ENCODE measurements at places on chromosomes 3 and 15.

GRCh38 chr3:44970926-44971490, 5.0 kb downstream of the ZDHHC3 start:
- no peak for DNase-seq

- DNase-seq = peak; percentile 14
Measured at GRCh38 chr3:49656541-49657112, 17.5 kb upstream of the APEH start.

GRCh38 chr15:89633585-89633984, 21.7 kb downstream of the KIF7 start:
- DNase-seq = no peak

GRCh38 chr15:46548989-46549388, 914.2 kb downstream of the SQOR start:
- no peak for DNase-seq

DNA sequence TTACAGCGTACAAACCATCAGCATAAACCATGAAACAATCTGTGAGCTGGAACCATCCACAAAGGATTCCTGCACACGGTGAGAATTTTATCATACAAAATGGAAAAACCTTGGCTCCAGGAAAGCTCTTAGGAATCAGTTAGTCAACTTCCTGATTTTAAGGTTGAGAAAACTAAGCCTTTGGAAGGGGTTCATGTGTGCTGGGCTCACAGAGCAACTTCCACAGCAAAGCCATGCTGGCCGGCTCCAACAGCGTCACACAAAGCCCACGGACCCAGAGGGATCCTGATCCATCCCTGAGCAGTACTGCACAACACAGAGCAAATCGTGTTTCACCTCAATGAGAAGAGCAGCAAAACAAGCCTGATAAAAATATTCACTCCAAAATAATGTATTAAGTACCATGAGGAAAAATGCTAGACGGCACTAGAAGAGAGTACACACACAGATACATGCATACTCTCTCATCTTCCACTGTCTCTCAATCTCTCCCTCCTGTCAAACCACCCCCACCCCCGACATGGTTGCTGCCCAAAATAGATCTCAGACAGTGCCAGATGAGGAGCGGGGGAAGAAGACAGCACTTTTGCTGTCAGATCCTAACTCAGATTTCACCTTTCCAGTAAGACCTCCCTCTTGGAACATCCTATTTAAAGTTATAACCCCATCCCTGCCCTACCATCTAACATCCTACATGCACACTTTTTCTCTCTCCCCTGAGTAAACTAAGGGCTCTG, 58.6 kb downstream of the MB21D2 start:
- no peak for DNase-seq

DNA sequence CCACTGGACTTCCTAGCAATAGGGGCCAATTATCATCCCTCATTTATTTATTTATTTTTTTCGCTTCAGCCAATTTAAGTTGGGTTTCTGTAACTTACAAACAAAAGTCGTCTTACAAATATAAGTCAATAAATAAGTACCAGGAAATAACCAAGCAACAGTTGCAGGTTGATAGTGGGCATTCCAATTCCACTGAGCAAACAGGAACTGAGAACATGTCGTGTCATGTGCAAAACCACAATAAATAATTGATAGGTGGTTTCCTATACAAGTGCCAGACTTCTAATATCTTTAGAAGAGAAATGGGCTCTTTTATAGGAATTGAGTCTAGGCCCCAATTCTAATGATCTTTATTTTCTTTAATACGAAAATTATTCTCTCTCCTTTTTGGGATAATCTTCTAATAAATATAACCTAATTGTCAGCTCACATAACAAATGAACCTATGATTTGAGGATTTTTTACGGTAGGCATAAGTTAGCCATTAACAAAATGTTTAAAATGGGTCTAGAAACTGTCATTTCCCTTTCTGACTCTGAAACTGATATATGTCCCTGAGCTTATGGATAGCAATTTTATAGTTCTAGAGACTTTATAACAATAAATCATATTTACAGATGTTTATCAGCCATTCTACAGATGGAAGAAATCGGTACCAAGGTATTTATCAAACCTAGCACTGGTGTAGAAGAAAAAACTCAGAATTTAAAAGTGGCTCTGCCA, 571.8 kb downstream of the FOXP1 start:
- no peak for DNase-seq

DNA sequence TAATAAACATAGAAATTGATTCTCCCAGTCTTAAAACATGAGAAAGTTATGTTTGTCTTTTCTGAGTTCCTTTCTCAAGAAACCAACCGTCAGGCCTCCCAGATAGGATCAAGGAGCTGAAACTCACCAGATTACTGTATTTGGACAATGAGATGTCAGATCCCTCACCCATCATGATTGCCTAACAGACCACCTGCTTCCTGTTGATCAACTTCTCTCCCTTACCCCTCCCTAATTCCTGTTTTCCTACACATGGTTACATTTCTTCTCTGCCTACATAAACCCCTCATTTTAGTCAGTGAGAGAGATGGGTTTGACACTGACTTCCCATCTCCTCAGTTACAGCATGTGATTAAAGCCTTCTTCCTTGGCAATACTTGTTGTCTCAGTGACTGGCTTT, 917.5 kb downstream of the FHIT start:
- DNase-seq = no peak

DNA sequence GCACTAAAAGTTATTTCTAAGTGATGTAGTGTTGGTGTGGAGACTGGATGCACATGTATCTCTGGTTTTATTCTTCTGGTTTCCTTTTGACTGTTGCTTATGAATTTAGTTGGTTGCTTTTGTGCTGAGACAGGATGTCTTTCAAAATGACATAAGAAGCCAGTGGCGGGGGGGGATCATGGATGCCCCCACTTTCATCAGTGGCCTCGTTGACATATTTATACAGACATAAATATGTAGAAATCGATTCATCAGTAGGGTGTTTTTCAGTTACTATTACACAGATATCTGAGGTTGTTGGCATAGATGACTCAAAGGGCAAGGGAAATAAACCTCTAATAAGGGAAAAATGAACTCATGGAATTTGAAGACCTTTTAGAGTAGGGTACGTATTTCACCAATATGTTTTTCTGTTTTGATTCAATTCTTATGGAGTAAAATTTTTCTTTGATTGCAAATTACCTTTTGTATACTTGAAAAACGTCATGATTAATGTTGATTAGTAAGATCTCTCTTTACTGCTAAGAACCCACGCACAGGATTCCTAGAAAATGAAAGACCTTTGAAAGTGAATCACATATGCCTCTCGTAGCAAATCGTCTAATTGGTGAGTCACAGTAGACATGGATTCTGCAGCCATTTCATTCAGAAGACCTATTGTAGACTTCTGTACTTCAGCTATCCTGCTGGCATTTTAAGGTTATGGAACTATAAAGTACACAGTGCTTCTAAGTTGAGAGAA, 97.4 kb upstream of the RBMS3 start:
- peak; percentile 30 for DNase-seq

DNA sequence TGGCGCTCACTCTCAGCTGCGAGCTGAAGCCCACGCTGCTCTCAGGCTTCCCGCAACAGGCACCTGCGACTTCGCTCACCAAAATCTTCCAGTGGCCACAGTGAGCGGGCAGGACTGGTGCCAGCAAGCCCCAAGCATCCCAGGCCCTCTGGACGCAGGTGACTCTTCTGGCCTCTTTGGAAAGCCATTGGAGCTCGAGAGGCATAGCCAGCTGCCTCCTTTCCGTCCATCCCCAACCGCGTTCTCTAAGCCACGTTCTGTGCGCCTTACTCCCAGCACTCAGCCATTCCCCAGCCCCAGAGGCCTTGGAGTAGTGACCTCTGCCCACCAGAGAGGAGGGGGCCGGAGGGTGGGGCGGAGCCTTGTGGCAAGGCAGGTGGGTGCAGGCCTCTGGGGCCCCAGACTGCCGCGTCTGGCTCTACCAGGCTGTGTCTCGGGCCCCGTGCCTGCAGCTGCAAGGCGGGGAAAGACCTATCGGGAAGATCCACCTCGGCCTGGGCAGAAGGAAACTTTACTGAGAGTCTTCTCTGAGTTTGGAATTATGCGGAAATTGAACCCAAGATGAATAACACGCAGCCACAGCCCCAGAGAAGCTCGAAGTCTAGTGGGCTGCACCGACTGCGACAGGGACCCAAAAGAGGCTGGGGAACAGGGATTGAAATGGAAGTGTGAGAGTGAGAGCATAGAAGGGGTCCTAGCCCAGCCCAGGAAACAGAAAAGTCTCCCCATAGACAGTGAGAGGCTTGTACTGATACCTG, 3.6 kb upstream of the SOX14 start:
- DNase-seq = no peak

DNA sequence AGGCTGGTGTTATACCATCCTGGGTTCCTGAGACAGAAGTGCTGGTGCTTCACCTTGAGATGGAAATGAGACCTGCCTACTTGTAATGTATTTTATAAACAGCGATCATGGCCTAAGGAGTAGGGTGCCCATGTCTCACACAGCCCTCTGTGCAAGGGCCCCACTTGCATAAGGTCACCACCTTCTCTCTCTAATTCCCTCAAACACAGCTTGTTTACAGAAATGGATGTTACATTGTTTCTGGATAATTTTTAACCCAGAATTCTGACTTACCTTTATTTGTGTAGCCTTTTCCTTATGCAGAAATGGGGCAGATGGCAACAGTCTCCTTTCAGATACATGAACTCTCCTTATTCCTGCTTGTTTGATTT, 95.1 kb upstream of the UMPS start:
- no peak for DNase-seq

GRCh38 chr3:139299261-139300132, 44.3 kb upstream of the MRPS22 start:
- DNase-seq = no peak

DNA sequence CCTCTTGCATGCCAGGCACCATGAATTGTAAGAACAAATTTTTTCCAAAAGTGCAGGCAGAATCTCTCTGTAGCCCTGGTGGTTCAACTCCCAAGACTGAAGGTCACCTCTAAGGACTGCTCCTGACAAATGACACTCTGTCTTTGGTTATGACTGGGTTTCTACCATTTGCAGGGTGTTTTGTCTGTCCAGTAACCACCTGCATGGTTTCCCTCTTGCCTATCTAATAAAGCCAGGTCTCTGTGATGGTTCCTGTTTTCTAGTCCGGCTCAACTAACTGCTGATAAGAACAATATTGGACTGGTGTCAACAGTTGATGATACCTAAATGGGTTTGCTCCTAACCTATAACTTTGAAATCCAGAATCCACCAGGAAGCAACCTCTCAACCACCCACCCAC, 43.7 kb downstream of the ATP8B4 start:
- no peak for DNase-seq

DNA sequence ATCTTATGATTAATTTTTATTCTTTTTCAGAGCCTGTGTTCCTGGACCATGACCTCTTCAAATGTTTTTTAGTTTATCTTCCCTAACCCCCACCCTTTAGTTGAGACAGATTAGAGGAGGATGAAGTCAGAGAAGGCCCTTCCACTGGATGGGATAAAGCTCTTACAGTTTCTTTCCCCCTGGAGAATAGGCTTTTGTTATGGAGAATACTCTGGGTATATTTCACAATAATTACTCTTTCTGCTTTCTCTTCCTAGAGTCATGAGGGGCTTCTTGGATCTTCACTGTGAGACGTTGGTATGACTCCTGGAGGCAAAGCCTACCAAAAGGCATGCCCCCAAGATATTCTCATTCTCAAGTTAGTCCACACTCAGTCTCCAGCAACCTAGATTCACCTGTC, 144.4 kb upstream of the THRB start:
- no peak for DNase-seq

DNA sequence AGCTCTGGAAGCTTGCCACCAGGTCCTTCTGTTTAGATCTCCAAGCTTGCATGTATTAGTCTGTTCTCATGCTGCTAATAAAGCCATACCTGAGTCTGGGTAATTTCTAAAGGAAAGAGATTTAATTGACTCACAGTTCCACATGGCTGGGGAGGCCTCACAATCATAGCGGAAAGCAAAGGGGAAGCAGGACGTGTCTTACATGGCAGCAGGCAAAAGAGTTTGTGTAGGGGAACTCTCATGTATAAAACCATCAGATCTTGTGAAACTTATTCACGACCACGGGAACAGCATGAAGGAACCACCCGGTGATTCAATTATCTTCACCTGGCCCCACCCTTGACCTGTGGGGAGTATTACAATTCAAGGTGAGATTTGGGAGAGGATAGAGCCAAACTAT, 147.0 kb upstream of the PROK2 start:
- DNase-seq = no peak

GRCh38 chr3:168531116-168531515, 435.4 kb upstream of the GOLIM4 start:
- no peak for DNase-seq

GRCh38 chr15:25368850-25369249, 70.0 kb downstream of the UBE3A start:
- no peak for DNase-seq

DNA sequence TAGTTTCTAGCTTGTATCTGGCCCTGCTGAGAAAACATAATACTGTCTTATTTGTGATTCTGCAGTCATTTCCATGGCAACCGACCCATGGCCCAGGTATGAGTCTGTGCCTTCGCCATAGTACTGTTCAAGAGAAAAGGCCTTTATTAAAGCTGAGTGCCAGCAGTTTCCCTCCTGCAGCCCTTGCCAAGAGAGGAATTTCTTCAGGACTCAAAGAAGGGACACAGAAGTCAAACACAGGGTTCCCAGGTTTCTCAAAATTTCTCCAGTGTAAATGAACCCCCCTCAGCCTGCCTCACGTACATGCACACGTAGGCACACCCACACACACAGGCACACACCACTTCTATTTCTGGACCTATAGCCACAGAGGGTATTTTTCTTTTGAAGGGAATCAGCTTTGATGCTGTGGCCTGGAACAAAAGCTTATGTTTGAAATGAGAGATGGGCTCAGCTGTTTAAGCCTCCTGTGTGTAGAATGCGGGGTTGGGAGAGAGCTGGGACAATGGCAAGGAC, 269.2 kb downstream of the PDCD6IP start:
- DNase-seq = no peak

DNA sequence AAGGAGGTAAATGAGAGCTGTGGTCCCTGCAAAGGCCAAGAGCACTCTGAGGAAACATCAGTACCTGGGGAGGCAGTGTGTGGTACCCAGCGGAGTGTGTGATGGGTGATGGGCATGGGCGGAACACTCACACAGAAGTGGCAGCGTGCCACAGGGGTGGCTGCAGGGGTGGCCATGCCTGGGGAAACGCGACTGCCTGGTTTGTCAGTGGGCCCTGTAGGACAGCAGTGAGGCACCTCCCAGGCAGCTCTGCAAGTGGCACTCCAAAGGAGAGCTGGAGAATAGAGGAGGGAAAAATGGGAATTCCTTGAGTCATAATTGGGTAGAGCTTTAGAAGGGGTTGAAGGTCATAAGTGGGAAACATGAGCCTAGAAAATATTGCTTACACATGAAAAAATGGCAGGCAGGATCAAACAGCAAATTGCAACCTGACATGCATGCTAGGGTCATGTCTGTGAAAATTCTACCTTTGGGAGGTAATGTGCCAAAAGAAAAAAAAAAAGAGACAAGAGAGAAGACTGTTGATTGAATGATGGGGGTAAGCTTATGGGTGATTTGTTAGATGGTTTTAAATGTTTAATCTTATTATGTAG, 138.4 kb downstream of the RPLP1 start:
- DNase-seq = no peak

DNA sequence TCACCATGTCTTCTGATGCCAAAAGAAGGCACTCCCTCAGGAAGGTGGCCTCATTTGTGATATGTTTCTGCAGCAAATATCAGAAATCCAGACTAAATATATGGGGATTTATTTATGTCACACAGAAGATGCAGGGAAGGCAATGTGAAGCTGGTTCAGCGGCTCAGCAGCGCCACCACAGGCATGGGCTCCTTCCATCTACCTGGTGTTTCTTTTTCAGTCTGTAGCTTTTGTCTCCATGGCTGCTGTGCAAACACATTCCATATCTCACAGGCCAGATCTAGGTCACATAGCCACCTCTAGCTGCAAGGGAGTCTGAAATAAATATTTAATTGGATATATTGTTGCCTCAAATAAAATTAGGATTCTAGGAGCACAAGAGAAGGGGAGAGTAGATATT, 502.1 kb upstream of the IL12A start:
- peak; percentile 44 for DNase-seq
